ENCODE measurements at places on chromosomes 11 and 22. TPM values are rescaled to one million over a fixed set of nuclear protein-coding genes. Genes with fewer than 3 reads are reported as not detected.

DNA sequence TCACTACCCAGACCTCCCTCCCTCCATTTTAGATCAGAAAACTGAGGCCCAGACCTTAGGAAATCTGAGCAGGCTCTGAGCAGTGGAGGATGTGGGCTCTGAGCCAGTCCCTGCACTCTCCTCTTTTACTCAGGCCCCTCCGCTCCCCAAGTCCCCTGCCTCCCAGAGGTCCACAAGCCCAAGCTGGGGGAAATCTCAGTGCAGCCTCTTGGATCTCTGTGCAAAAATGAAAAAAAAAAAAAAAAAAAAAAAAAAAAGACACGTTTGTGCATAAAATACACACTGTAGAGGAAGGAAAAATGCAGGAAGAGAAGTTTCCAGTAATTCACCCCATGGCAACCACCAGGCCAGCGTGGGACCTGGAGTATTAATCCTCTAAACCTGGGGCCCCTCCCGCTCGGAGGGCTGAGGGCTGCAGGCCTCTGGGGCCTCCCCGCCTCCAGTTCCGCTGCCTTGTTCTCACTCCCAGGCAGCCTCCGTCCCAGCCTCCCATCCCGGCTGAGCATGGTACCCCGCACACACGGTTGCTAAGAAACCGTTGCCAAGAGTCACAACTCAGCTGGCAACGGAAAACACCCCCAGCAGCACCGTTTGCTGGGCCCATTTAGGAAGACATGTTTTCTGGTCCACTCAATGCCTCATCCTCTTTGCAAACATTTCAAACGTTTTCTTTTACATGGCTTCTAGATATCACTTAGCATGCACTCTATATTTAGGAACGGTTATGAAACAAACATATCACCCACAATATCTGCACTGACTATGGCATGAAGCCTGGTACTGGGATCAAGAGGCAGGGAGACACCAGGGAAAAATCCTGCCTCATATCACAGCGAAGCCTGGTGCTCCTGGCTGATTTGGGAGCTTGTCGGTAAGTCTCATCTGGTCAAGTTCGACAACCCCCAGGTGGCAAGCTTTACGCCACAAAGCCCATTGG is 227.5 kb downstream of the CTTN start:
- DNase-seq, result no peak
- no peaks in the 10 kb centered on the region for H3K36me3 ChIP-seq
- H3K27me3 ChIP-seq, result peaks cover 18% of the 10 kb centered on the region
- peaks cover 6% of the 10 kb centered on the region for H3K4me1 ChIP-seq
- no peak overlapping the region for H3K27ac ChIP-seq

DNA sequence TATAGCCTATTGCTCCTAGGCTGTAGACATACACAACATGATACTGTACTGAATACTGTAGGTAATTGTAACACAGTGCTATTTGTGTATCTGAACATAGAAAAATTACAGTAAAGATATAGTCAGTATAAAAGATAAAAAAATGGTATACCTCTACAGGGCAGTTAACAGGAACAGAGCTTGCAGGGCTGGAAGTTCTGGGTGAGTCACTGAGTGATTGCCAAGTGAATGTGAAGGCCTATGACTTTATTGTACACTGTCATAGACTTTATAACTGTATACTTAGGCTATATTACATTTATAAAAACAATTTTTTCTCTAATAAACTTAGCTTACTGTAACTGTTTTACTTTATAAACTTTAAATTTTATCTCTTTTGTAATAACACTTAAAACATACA is 332.4 kb upstream of the ARHGAP42 start:
- H3K4me3 ChIP-seq, result no peak overlapping the region
- no peak for DNase-seq
- H3K36me3 ChIP-seq, result no peaks in the 10 kb centered on the region
- no peaks in the 10 kb centered on the region for H3K27me3 ChIP-seq
- no peaks in the 10 kb centered on the region for H3K4me1 ChIP-seq

GRCh38 chr22:34931026-34931425 is 134.9 kb upstream of the ISX start:
- no peaks in the 10 kb centered on the region for H3K27me3 ChIP-seq
- no peaks in the 10 kb centered on the region for H3K36me3 ChIP-seq
- DNase-seq, result no peak
- H3K27ac ChIP-seq, result no peak overlapping the region

GRCh38 chr11:72543849-72544542 is 109.7 kb upstream of the CLPB start:
- peak; percentile 85 for DNase-seq
- H3K4me3 ChIP-seq, result no peak overlapping the region
- H3K27ac ChIP-seq, result no peak overlapping the region
- peaks cover 37% of the 10 kb centered on the region for H3K27me3 ChIP-seq

- peaks cover 8% of the 10 kb centered on the region for H3K4me1 ChIP-seq
- H3K27ac ChIP-seq, result no peak overlapping the region
- no peak overlapping the region for H3K4me3 ChIP-seq
- peaks cover 10% of the 10 kb centered on the region for H3K36me3 ChIP-seq
- no peaks in the 10 kb centered on the region for H3K27me3 ChIP-seq
Measured at GRCh38 chr11:74010306-74011300, 1.7 kb upstream of the UCP3 start.

GTSE1 gene
- total RNA-seq, result 1.0 TPM
